ENCODE measurements at places on chromosomes 3 and 15. TPM values are rescaled to one million over a fixed set of nuclear protein-coding genes. Genes with fewer than 3 reads are reported as not detected.

The SLC9C1 gene
- not detected for total RNA-seq

The RASGRF1 gene
- 1.1 TPM for total RNA-seq

The HIGD2B gene
- total RNA-seq: 0.24 TPM

The P2RY13 gene
- not detected for total RNA-seq

- no peak overlapping the region for H3K27ac ChIP-seq
- DNase-seq: no peak
- H3K4me1 ChIP-seq: no peaks in the 10 kb centered on the region
- no peak overlapping the region for H3K4me3 ChIP-seq
Measured at GRCh38 chr3:74357881-74358280, 256.6 kb downstream of the CNTN3 start.

DNA sequence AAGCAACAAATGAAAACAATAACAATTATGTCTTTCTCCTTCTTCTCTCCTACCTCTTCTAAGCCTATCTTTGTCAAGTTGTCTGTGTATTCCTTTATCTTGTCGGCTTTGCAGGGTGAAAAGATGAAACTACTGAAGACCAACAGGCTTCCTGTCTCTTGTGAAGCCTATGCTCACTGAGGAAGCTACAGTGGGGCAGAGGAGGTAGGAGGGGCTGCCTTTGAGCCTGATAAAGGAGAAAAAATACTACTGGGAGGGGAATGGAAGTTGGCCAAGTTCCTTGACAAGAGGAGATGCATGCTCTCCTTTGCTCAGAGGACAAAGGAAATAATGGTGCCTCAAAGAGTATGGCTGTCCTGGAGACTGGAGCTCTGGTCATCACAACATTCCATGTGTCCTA is 92.0 kb downstream of the IGSF11 start:
- H3K27ac ChIP-seq: no peak overlapping the region
- no peak overlapping the region for H3K4me3 ChIP-seq
- no peaks in the 10 kb centered on the region for H3K27me3 ChIP-seq
- H3K4me1 ChIP-seq: no peaks in the 10 kb centered on the region

DNA sequence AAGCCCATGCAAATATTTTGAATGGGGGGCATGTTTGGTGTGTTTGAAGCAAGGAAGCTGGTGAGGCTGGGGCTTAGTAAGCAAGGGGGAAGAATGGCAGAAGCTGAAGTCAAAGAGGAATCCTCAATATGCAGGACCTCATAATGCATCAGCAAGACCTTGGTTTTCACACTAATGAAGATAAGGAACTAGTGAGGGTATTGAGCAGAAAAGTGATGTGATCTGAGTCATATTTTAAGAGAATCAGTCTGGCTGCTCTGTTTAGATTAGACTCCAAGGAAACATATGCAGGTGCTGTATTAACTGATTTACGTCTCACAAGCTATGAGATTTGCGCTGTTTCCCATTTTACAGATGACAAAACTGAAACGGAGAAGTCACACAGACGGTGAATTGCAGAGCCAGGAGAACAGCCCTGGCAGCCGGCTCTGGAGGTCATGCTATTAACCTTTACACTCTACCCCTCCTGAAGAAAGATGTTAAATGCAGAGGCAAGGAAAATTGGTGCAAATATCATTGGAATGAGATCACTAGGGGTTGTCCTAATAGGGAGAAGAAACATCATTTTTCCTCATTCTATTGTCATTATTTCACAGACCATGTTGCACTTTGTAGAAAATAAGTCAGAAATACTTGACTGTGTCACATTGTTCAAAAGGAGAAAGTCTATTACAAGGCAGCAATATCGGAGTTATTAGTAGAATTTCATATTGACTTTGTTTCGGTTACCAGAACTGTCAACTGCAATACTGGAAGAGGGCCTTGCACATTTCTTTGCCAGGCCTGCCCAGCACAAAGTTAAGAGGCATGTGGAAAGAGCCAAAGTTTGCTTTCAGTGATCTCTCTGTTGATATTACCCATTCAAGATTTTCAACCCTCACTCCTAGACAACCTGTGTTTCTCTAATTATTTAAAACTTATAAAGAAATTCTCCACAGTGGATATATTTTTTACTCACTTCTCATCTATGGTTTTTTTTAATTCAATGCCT is 64.9 kb downstream of the COL8A1 start:
- DNase-seq: no peak
- no peak overlapping the region for H3K27ac ChIP-seq
- H3K4me1 ChIP-seq: no peaks in the 10 kb centered on the region
- no peaks in the 10 kb centered on the region for H3K27me3 ChIP-seq
- H3K36me3 ChIP-seq: no peaks in the 10 kb centered on the region
- H3K4me3 ChIP-seq: no peak overlapping the region

DNA sequence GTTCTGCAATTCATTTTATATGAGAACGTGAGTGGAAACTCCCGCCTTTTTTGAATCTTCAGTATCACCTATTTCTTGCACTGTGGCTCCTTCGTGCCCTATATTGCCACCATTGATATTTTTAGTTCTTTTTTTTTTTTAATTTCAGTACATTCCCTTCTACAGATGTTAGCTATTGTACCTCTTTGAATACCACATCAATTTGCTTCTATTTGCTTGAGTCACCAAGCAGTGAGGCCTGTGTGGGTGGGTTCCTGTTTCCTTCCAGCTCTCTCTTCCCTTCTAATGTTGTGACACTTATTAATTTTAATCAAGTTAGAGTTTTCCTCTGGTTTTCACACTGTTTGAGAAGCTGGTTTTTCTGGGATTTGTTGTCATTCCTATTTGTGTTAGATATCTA is 8.7 kb downstream of the HACD2 start:
- no peak for DNase-seq
- peak overlapping the region; percentile 25 for H3K27ac ChIP-seq
- H3K4me3 ChIP-seq: no peak overlapping the region

- H3K27ac ChIP-seq: peak overlapping the region; percentile 47
- peaks cover 6% of the 10 kb centered on the region for H3K4me1 ChIP-seq
- DNase-seq: peak; percentile 68
Measured at GRCh38 chr3:195537995-195538394, 5.1 kb downstream of the PPP1R2 start.

GRCh38 chr15:48222627-48223026 is 16.5 kb downstream of the SLC12A1 start:
- no peak overlapping the region for H3K27ac ChIP-seq
- no peak for DNase-seq
- H3K27me3 ChIP-seq: no peaks in the 10 kb centered on the region
- H3K4me1 ChIP-seq: no peaks in the 10 kb centered on the region

GRCh38 chr3:65596571-65597225 is 442.0 kb downstream of the MAGI1 start:
- H3K36me3 ChIP-seq: no peaks in the 10 kb centered on the region
- H3K4me1 ChIP-seq: no peaks in the 10 kb centered on the region
- H3K27me3 ChIP-seq: no peaks in the 10 kb centered on the region
- no peak overlapping the region for H3K4me3 ChIP-seq
